ENCODE measurements at places on chromosomes 12 and 14. TPM values are rescaled to one million over a fixed set of nuclear protein-coding genes. Genes with fewer than 3 reads are reported as not detected.

GRCh38 chr12:46516933-46517578 is 144.5 kb upstream of the SLC38A2 start:
- DNase-seq = no peak
- H3K27me3 ChIP-seq = no peaks in the 10 kb centered on the region
- no peaks in the 10 kb centered on the region for H3K36me3 ChIP-seq

Gene ETFBKMT
- total RNA-seq = 2.8 TPM

Gene SPIC
- total RNA-seq = not detected

Gene PCED1B
- 5.1 TPM for total RNA-seq

Gene LMO3
- 1.4 TPM for total RNA-seq

Gene FKBP3
- 19.4 TPM for total RNA-seq

Gene SMAGP
- total RNA-seq = 68.7 TPM

DNA sequence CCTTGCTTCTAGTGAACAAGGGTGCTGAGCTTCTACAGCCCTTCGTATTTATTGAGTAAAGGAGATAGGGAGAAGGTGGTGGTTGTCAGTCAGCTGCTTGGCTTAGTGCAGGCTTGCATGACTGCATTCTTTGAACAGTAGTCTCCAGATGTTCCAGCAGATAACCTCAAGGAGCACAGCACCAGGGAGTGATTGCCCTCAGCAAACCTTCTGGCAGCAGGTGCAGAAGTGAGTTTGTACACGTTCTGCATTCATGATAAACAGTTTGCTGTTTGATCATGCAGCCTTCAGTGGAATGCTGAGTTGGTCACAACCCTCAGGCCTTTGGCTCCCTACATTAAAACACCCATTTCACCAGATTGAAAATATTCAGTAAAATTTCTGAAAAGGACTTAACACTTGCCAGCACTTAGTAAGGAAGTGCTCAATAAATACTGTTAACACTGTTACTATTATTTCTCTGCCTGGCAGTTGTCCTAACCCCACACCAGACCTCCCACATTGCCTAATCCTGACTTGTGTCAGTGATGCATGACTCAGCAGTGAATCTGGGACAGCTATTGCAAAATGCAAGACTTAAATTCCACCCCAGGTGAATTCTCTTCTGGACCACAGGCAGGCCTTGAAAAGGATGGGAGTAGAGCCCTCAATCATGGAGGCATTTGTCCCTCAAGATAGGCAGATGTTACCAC is 18.9 kb upstream of the CARMIL3 start:
- H3K4me3 ChIP-seq = no peak overlapping the region
- H3K4me1 ChIP-seq = peaks cover 42% of the 10 kb centered on the region
- no peak for DNase-seq
- no peaks in the 10 kb centered on the region for H3K36me3 ChIP-seq

Gene CACNA2D4
- total RNA-seq = 1.5 TPM

Gene CD163L1
- total RNA-seq = 1.9 TPM

GRCh38 chr12:25714198-25714984 is 161.3 kb upstream of the LMNTD1 start:
- peak overlapping the region; percentile 57 for H3K27ac ChIP-seq
- DNase-seq = no peak
- no peaks in the 10 kb centered on the region for H3K27me3 ChIP-seq
- H3K4me1 ChIP-seq = no peaks in the 10 kb centered on the region

Gene BDKRB1
- total RNA-seq = 6.5 TPM

DNA sequence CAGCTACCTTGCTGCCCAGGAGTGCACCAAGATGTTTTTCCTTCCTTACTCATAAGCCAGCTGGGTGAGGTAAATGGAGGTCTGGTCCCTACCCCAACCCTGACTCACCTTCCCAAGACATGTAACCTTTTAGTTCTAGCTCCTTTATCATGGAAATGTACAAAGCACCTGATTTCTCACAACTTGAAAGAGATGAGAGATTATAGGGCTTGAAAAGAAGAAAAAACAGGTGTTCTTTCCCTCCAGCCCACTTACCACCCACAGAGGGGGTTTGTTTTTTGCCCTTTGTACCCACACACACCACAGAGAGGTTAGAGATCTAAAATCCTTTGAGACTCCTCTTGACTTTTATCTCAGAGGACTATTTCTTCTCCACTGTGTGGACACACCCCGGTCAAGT is 21.1 kb downstream of the PLXNC1 start:
- no peaks in the 10 kb centered on the region for H3K36me3 ChIP-seq
- H3K4me1 ChIP-seq = peaks cover 4% of the 10 kb centered on the region
- no peak for DNase-seq
- no peak overlapping the region for H3K4me3 ChIP-seq
- H3K27ac ChIP-seq = no peak overlapping the region

Gene DNAI7
- 3.0 TPM for total RNA-seq

Gene C12orf50
- total RNA-seq = not detected

DNA sequence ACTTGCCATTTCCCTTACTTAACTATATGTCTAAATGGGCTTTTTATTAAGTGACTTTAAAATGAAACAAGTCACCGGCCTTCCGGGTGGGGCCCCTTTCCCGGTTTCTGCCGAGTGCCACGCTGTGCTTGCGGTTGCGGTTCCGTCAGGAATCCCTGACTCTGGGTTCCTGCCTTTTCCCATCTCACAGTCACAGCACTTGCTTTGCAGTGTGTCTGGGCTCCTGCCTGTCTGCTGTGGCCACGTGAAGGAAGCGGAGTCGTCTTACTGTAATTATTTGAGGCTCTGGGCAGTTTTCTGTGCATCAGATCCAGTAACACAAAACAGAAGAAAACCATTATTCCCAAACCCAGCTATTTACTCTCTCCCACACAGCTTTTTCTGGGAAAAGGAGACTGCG is 44.0 kb upstream of the FRMD6 start:
- no peak overlapping the region for H3K4me3 ChIP-seq
- no peaks in the 10 kb centered on the region for H3K4me1 ChIP-seq
- no peak overlapping the region for H3K27ac ChIP-seq
- no peaks in the 10 kb centered on the region for H3K27me3 ChIP-seq

GRCh38 chr12:51773145-51773869 is 75.2 kb downstream of the FIGNL2 start:
- no peak overlapping the region for H3K27ac ChIP-seq
- H3K36me3 ChIP-seq = no peaks in the 10 kb centered on the region

- H3K36me3 ChIP-seq = no peaks in the 10 kb centered on the region
- no peak overlapping the region for H3K27ac ChIP-seq
- H3K27me3 ChIP-seq = no peaks in the 10 kb centered on the region
- no peak overlapping the region for H3K4me3 ChIP-seq
Observed at GRCh38 chr14:54665946-54666345, 99.0 kb downstream of the SAMD4A start.

DNA sequence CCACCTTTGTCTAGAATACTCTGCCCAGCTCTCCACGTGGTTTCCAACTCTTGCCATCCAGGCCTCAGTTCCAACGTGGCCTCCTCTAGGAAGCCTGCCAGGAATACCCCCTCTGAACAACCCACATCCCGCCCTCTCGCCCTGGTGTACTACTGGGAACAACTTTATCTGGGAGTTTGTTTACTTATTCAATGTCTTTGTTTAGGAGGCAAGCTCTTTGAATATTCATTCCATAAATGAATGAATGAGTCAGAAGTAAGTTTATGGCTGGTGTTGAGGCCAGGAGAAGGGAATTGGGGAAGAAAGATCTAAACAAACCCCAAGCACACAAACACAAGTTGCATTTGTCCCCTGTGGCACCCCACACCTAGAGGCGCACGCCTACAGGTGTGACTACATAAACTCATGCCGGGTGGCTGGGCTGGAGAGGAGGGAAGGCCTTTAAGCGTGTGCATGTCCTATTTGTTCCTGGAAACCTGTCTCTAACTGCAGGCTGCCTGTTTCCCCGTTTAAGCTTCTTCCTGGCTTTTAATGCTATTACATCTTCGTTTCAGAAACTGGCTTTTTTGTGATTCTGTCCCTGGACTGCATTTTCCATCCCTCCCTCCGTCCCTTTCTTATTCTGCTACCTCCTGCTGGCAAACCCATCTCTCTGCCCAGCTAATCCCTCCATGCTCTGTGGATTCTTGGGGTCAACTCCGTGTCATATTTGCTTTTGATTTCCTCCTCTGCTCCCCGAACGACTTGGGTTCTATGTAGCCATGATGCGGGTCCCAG is 57.9 kb downstream of the FZD10 start:
- peaks cover 5% of the 10 kb centered on the region for H3K27me3 ChIP-seq
- H3K4me1 ChIP-seq = peaks cover 3% of the 10 kb centered on the region
- H3K4me3 ChIP-seq = no peak overlapping the region

- peaks cover 38% of the 10 kb centered on the region for H3K4me1 ChIP-seq
- no peak overlapping the region for H3K27ac ChIP-seq
- no peaks in the 10 kb centered on the region for H3K27me3 ChIP-seq
- no peaks in the 10 kb centered on the region for H3K36me3 ChIP-seq
Observed at GRCh38 chr14:67666750-67667449, 7.5 kb downstream of the VTI1B start.

Gene RCOR1
- total RNA-seq = 27.7 TPM

Gene FAIM2
- 0.38 TPM for total RNA-seq

Gene ACSM4
- not detected for total RNA-seq

DNA sequence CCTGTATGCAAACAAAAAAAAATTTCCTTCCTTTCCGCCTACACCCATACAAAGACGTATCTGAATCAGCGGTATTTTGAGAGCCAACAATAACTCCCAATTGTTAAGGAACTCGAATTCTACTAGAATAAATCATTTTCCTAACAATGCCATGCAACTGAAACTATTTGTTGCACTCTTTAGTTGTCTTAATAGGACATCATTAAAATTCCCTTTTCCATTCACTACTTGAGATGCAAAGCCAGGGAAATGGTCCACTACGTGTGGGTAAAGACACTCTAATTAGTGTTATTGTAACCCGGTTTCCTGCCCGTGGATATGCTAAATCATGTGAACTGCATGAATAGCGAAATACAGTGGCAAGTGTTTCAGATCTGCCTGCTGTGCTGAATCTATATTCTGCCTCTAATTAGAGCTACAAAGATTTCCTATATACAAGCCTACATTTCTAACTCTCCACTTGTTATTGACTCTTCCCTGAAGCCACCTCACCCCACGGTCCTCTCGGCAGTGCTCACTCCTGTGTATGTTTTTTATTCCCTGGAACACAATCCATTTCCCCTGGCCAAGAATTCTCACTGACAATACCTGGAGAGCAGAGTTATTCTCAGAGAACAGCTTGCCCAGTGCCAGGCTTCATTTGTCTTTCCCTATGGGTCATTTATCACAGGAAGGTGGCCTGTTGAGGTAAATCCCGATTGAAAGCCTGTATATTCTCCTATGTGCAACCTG is 168.3 kb downstream of the PAWR start:
- H3K4me3 ChIP-seq = no peak overlapping the region
- no peaks in the 10 kb centered on the region for H3K27me3 ChIP-seq
- no peak for DNase-seq
- H3K36me3 ChIP-seq = no peaks in the 10 kb centered on the region

Gene P2RX2
- not detected for total RNA-seq

DNA sequence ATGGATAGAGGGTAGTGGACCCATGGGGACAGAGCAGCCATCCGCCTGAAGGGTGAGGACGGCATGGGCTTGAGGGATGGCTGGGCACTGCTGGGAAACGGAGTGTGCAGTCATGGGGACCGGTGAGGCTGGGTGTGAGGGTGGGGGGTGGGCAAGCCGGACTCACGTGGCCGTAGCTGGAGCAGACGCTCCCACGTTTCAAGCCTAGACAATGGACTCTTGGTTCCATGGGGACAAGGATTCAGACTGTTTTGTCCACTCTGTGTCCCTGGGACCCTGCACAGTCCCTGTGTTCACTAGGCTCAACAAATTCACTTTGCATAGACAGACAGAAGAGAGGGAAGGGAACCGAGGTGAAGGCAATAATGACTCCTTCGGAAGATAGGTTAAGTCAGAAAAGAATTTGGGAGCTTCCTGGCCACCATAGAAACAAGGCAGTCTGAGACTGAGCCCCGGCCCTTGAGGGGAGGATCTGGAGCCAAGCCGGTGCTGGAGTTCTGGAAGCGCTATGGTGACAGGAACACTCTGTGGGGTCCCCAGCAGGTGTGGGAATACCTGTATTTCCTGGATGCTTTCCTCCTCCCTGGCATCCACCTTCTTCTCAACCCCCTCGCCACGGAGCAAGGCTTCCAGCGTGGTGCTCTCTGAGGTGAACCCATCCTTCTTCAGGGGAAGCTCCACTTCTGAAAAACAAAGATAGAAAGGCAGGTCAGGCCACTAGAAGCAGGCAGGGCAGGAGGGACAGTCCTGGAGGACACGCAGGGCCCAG is 162.5 kb downstream of the DPF3 start:
- no peaks in the 10 kb centered on the region for H3K4me1 ChIP-seq
- no peak for DNase-seq
- no peaks in the 10 kb centered on the region for H3K36me3 ChIP-seq
- H3K4me3 ChIP-seq = no peak overlapping the region
- H3K27me3 ChIP-seq = no peaks in the 10 kb centered on the region

GRCh38 chr14:104696671-104697316 is 7.4 kb downstream of the INF2 start:
- no peaks in the 10 kb centered on the region for H3K27me3 ChIP-seq
- H3K36me3 ChIP-seq = peaks cover 10% of the 10 kb centered on the region
- no peak overlapping the region for H3K4me3 ChIP-seq
- H3K4me1 ChIP-seq = peaks cover 85% of the 10 kb centered on the region
- no peak overlapping the region for H3K27ac ChIP-seq

GRCh38 chr14:55221968-55222367 is 30.6 kb upstream of the DLGAP5 start:
- DNase-seq = no peak
- no peaks in the 10 kb centered on the region for H3K4me1 ChIP-seq
- H3K4me3 ChIP-seq = no peak overlapping the region
- H3K36me3 ChIP-seq = no peaks in the 10 kb centered on the region
- H3K27ac ChIP-seq = no peak overlapping the region

DNA sequence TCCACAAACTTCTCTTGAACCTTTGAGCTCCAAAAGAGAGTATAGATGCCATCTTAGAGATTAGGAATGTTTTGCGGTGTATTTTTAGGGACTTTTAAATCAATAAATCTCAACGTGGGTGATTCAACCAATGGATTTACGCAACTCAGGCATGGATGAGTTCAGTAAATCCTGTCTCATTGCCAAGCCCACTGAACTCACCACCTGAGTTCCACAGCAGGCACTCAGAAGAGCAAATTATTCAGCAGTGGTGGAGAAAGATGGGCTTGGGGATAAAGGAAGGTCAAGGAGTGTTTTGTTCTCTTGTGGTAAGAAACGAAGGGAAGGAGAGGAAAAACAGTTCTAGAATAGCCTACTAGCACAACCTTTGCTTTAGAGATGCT is 68.7 kb upstream of the HMGA2 start:
- no peaks in the 10 kb centered on the region for H3K36me3 ChIP-seq
- no peak overlapping the region for H3K27ac ChIP-seq
- no peak overlapping the region for H3K4me3 ChIP-seq
- H3K27me3 ChIP-seq = peaks cover 3% of the 10 kb centered on the region
- DNase-seq = no peak
- H3K4me1 ChIP-seq = no peaks in the 10 kb centered on the region

Gene SERPINA12
- total RNA-seq = 486 TPM

All from suprapubic skin (tissue), 4 donors.